ENCODE measurements at places on chromosomes 16 and 17. TPM values are rescaled to one million over a fixed set of nuclear protein-coding genes. Genes with fewer than 3 reads are reported as not detected.

DYNC1LI2 gene
- 124 TPM for total RNA-seq

KDM6B gene
- 22.2 TPM for total RNA-seq

CCL11 gene
- total RNA-seq = 1.1 TPM

CENPN gene
- 6.5 TPM for total RNA-seq

VAT1L gene
- total RNA-seq = 2.5 TPM

CACNG5 gene
- 2.5 TPM for total RNA-seq

QPRT gene
- total RNA-seq = 86.2 TPM

PRR11 gene
- 5.3 TPM for total RNA-seq

PDE6G gene
- total RNA-seq = 4.4 TPM

UTS2R gene
- 0.29 TPM for total RNA-seq

SRCIN1 gene
- 5.7 TPM for total RNA-seq

EFNB3 gene
- 8.7 TPM for total RNA-seq

HSPB9 gene
- 0.23 TPM for total RNA-seq

HNF1B gene
- 51.6 TPM for total RNA-seq

RTN4RL1 gene
- 1.9 TPM for total RNA-seq

CES3 gene
- 3.1 TPM for total RNA-seq

SULT1A4 gene
- 0.88 TPM for total RNA-seq

EFCAB5 gene
- 0.82 TPM for total RNA-seq

ZG16 gene
- total RNA-seq = not detected

EXOC3L1 gene
- 11.6 TPM for total RNA-seq

PLD6 gene
- 4.6 TPM for total RNA-seq

TBC1D3E gene
- not detected for total RNA-seq

TPSD1 gene
- total RNA-seq = not detected

KRT27 gene
- total RNA-seq = not detected

ABCC3 gene
- 13.5 TPM for total RNA-seq

KRTAP4-3 gene
- total RNA-seq = not detected

EPN3 gene
- total RNA-seq = 10.7 TPM

TAT gene
- not detected for total RNA-seq

QRICH2 gene
- 4.3 TPM for total RNA-seq

PRAC2 gene
- total RNA-seq = not detected

CACNA1G gene
- 17.1 TPM for total RNA-seq

IRX3 gene
- 18.9 TPM for total RNA-seq

SEZ6L2 gene
- 17.3 TPM for total RNA-seq

SMPD3 gene
- total RNA-seq = 1.1 TPM

FOXF1 gene
- 0.29 TPM for total RNA-seq

GP2 gene
- 4.3 TPM for total RNA-seq

LITAFD gene
- total RNA-seq = not detected

IL21R gene
- total RNA-seq = 0.18 TPM

ICAM2 gene
- 49.9 TPM for total RNA-seq

SRL gene
- total RNA-seq = 50.9 TPM

Measured in metanephros (tissue), 2 donors.